ENCODE measurements at places on chromosomes 4 and X.

- DNase-seq: no peak
Measured at GRCh38 chrX:41971346-41971745, 48.0 kb upstream of the CASK start.

- no peak for DNase-seq
Measured at GRCh38 chr4:183424109-183424744, 20.2 kb upstream of the CDKN2AIP start.

DNA sequence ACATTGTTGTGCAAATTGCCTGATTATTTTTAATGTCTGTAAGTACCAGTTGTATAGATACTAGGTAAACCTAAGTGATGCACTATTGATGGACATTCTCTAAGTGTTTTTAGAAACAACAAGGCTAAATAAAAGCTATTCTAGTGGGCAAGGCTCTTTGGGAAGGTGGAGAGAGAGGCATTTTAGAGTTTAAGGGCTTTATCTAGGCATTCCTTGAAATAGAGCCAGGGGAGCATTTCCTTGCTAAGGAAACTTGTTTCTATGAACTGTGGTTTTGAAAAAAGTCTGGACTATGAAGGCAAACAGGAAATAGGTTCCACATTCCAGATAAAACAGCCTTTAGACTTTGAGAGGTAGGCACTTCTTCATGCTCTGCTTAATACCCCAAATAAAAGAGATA is 23.8 kb downstream of the BMX start:
- no peak for DNase-seq

DNA sequence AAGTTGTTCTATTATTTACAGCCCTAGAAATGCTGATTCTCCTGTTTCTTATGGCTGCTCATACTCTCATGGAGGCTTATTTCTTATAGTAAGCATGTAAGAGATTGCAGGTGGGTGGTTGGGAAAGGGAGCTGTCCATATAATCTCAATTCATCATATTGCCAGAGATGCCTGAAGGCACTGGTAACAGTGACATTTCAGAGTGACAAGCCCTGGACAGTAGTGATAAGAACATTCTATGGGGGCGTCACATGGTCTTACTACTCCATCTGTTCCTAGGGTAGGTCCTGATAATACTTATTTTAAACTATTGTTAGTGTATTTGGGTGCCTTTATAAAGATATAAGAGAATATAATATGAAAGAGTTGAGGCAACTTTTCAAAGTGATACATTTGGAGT is 171.5 kb downstream of the CFAP299 start:
- DNase-seq: no peak

- DNase-seq: no peak
Measured at GRCh38 chrX:10608099-10608498, 12.3 kb downstream of the MID1 start.

Data from GM10248 (cell line).